ENCODE measurements at places on chromosomes 6 and 20. TPM values are rescaled to one million over a fixed set of nuclear protein-coding genes. Genes with fewer than 3 reads are reported as not detected.

SNX3 gene
- total RNA-seq: 155 TPM

DNA sequence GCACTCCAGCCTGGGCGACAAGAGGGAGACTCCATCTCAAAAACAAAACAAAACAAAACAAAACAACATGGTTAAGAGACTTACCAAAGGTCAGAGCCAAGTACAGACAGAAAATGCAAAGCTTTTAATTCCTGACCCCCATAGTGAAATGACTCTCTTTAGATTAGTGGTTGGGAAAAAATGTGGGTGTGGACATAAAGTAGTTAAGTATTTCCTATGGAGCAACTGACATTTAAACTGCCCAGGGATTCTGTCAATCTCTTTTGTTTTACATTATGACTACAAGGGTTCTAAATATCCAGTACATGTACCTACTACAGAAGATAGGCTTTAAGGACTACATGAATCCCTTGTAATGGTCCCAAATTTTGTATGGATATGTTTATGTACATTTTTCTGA lies 75.1 kb downstream of the IRAK1BP1 start:
- no peak for DNase-seq
- no peak overlapping the region for H3K27ac ChIP-seq
- no peak overlapping the region for H3K4me3 ChIP-seq

GRCh38 chr6:43113431-43114260 lies 37.5 kb downstream of the PTK7 start:
- DNase-seq: no peak
- peak overlapping the region; percentile 83 for H3K27ac ChIP-seq
- H3K4me3 ChIP-seq: no peak overlapping the region
- no peaks in the 10 kb centered on the region for H3K36me3 ChIP-seq
- no peaks in the 10 kb centered on the region for H3K27me3 ChIP-seq

- H3K4me3 ChIP-seq: no peak overlapping the region
- H3K4me1 ChIP-seq: peaks cover 42% of the 10 kb centered on the region
- no peak for DNase-seq
- peaks cover 48% of the 10 kb centered on the region for H3K27me3 ChIP-seq
- H3K36me3 ChIP-seq: no peaks in the 10 kb centered on the region
Measured at GRCh38 chr6:117267766-117268534, 2.6 kb downstream of the VGLL2 start.

GRCh38 chr6:109091314-109092024 lies 3.2 kb downstream of the SESN1 start:
- no peak overlapping the region for H3K4me3 ChIP-seq
- no peaks in the 10 kb centered on the region for H3K36me3 ChIP-seq
- DNase-seq: no peak
- no peak overlapping the region for H3K27ac ChIP-seq
- no peaks in the 10 kb centered on the region for H3K27me3 ChIP-seq

DNA sequence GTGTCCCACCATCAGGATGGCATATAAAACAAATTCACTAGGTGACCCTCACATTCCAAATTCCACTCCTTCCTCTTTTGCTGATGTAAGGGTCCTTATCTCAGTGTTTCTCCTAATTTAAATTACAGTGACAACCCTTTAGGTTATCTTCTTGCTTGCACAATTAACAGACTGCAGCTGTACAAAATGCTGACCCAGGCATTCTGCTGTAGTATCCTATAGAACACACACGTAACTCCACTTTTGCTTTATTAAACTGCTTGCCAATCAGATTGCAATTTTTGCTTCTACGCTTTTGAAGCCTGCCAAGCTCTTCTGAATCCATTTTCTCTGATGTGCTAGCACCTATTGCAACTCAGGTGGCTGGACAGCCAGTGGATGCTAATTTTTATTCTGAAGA lies 950.3 kb downstream of the TFAP2A start:
- no peak for DNase-seq
- no peaks in the 10 kb centered on the region for H3K4me1 ChIP-seq
- H3K27ac ChIP-seq: no peak overlapping the region
- H3K4me3 ChIP-seq: no peak overlapping the region

RBBP8NL gene
- total RNA-seq: 6.2 TPM

GRCh38 chr20:52676283-52676995 lies 295.7 kb upstream of the TSHZ2 start:
- no peak for DNase-seq
- no peak overlapping the region for H3K27ac ChIP-seq
- H3K27me3 ChIP-seq: no peaks in the 10 kb centered on the region
- no peaks in the 10 kb centered on the region for H3K4me1 ChIP-seq
- H3K36me3 ChIP-seq: no peaks in the 10 kb centered on the region

SLC13A3 gene
- total RNA-seq: 0.34 TPM

DNA sequence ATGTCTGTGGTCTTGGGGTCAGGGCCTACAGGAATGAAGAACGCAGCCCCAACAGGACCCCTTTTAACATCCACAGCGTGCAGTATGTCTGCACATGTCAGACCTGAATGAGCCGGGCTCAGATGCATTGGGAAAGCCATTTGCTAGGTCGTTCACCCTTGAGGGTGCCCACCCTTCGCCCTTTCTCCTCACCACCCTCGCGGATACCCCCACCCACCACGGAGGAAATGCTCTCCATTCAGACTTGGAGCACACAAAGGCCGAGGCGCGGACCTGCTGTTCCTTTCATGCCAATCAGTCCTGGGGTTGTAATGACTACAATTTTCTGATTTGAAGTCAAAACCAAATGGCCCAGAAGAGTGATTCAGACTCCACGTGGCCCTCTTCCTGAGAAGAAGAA lies 62.7 kb downstream of the EDN3 start:
- no peaks in the 10 kb centered on the region for H3K4me1 ChIP-seq
- H3K27ac ChIP-seq: no peak overlapping the region
- H3K27me3 ChIP-seq: no peaks in the 10 kb centered on the region
- no peak for DNase-seq
- no peak overlapping the region for H3K4me3 ChIP-seq

GRCh38 chr6:25006565-25007001 lies 70.8 kb upstream of the RIPOR2 start:
- H3K27me3 ChIP-seq: no peaks in the 10 kb centered on the region
- peaks cover 59% of the 10 kb centered on the region for H3K4me1 ChIP-seq
- H3K27ac ChIP-seq: peak overlapping the region; percentile 80
- peak; percentile 14 for DNase-seq

DNA sequence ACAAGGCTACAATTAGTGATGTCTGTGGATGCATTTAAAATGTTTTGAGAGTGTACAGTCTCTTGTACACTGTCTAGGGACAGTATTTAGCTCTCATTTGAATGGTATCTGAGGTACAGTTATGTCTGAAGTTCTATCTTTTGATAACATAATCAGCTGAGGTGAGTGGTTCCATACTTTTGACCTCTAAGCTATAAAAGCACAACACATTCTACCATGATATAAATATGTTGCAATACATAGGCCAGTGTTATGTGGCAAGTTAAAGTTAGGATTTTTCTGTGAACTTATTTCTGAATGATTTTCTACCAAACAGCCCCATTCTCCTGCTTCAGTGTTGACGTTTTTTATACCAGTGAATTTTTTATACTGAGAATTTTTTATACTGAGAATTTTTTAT lies 77.6 kb downstream of the AKAP7 start:
- no peak for DNase-seq
- H3K4me1 ChIP-seq: no peaks in the 10 kb centered on the region

TNNC2 gene
- total RNA-seq: not detected

- no peaks in the 10 kb centered on the region for H3K36me3 ChIP-seq
- no peak for DNase-seq
- H3K27me3 ChIP-seq: no peaks in the 10 kb centered on the region
- H3K4me1 ChIP-seq: no peaks in the 10 kb centered on the region
- H3K27ac ChIP-seq: no peak overlapping the region
Measured at GRCh38 chr6:131745476-131745875, 34.7 kb upstream of the CTAGE9 start.

- no peaks in the 10 kb centered on the region for H3K36me3 ChIP-seq
- H3K4me3 ChIP-seq: no peak overlapping the region
- H3K27ac ChIP-seq: no peak overlapping the region
- no peaks in the 10 kb centered on the region for H3K4me1 ChIP-seq
- no peak for DNase-seq
- no peaks in the 10 kb centered on the region for H3K27me3 ChIP-seq
Measured at GRCh38 chr6:73984571-73985210, 288.7 kb downstream of the CD109 start.

EGFL8 gene
- 6.1 TPM for total RNA-seq

Data from esophagus squamous epithelium (tissue), 5 donors.